ENCODE measurements at places on chromosomes 12 and 14.

DNA sequence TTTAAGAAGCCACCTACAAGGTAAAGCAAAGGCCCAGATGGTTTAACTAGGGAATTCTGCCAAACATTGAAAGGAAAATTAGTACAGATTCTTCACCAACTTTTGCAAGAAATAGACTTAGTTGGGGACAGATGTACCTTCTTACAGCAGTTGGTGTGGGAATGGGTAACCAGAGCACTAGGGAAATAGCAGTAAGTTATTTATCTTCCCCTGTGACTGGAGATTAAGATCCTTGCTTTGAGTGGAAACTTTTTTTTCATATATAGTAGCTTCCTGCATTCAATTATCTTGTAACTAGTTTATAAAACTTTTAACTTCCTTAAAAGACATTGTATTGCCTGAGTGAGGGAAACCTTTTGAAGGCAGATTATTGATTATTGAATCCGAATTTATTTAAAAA lies 44.2 kb downstream of the ARID2 start:
- DNase-seq = no peak

DNA sequence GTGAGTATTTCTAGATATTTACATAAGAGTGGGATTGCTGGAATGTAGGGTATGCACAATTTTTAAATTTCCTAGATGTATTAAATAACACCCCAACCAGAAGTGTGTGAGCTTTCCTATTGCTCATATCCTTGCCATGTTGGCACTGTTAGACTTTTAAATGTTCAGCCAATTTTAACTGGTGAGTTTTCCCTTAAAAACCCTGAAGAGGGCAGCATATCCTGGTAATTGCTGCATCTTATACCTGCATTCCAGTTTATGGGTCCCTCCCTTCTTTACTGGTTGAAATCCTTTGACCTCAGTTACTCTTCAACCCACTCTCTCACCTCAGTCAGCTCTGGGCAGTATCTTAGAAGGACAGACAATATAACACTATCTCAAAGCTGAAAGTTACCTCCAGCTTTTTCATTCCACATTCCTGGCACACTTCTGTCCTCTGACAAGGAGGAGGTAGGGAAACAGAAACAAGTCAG lies 270.6 kb downstream of the PAWR start:
- DNase-seq = no peak

- DNase-seq = no peak
Observed at GRCh38 chr14:81529391-81529790, 4.3 kb downstream of the SEL1L start.

GRCh38 chr14:97976861-97977260 lies 1179.7 kb downstream of the VRK1 start:
- DNase-seq = no peak

DNA sequence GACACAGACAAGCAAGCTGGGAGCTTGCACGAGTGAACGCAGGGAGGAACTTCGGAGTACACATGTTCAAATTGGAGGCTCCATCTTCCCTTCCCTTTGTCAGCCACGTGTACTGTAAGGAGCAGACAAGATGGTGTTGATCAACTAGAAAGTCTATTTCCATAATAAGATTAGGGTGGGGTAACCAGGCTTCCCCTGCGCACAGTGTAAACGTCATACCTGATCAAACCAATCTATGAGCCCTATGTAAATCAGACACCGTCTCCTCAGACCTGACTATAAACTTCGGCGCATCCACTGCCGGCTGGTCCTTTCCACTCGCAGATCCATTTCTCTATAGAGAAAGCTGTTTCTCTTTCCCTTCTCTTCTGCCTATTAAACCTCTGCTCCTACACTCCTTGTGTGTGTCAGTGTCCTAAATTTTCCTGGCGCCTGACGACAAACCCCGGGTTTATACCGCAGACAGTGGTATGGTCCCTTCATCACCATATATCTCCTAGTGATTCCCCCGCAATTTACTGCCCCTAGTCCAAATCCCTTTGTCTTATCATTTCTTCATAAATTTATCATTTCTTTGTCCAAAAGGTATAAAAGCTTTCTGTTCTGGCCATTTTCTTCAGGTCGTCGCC lies 7.5 kb upstream of the ETFBKMT start:
- no peak for DNase-seq

Measured in suppressor macrophage treated with lipopolysaccharide for 1 hour (primary cell).